Hematopoietic multipotent progenitor cell treated with erythropoietin and hydrocortisone succinate and interleukin-3 and kit ligand, for 6 days (in vitro differentiated cells): ENCODE measurements at places on chromosomes 2 and 18.
A peak's percentile ranks its signal among the peaks of the same experiment; 100 is the strongest.

GRCh38 chr2:72994991-72995380 lies 76.5 kb downstream of the SFXN5 start:
- no peak for DNase-seq

DNA sequence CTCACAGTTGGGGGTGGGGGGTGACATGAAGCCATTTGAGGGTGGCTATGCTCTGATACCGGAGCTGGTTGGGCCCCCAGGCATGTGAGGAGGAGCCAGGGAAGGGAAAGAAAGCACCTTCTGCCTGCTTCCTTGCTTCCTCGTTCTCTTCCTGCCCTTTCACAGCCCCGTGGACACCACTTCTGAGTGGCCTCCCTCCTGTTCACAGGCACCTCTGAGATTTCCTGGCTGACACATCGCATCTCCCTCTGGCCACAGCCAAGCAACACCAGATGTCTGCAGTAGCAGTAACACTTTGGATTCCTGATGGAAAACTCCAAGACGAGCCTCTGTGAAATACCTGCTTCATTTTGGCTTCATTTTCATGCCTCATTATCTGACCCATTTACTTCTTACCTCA lies 64.7 kb upstream of the ST3GAL5 start:
- DNase-seq = no peak

GRCh38 chr2:170361090-170361936 lies 183.4 kb downstream of the MYO3B start:
- DNase-seq = peak; percentile 80

- DNase-seq = no peak
Observed at GRCh38 chr2:67457699-67458098, 60.6 kb downstream of the ETAA1 start.

GRCh38 chr2:121134728-121135127 lies 150.3 kb downstream of the TFCP2L1 start:
- peak; percentile 42 for DNase-seq

DNA sequence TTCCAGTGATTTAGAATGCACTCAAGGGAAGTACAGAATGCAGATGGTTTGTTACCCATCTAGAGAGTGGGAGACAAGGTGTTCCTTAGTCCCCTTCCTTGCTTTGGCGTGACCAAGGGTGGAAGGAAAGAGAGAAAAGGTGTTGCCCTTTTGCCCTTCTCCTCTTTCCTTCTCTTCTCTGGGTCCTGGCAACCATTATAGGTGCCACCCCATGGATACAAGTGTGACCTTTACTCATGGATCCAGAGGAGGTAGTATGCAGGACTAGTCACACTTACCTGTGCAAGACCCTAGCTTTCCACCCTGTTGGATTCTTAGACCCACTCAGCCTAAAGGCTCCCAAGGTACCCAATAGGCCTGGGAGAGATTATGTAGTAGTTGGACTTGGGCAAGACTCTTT lies 11.6 kb upstream of the RBFA start:
- peak; percentile 35 for DNase-seq

- DNase-seq = no peak
Observed at GRCh38 chr18:75209951-75210258, 692 bp upstream of the TSHZ1 start.

DNA sequence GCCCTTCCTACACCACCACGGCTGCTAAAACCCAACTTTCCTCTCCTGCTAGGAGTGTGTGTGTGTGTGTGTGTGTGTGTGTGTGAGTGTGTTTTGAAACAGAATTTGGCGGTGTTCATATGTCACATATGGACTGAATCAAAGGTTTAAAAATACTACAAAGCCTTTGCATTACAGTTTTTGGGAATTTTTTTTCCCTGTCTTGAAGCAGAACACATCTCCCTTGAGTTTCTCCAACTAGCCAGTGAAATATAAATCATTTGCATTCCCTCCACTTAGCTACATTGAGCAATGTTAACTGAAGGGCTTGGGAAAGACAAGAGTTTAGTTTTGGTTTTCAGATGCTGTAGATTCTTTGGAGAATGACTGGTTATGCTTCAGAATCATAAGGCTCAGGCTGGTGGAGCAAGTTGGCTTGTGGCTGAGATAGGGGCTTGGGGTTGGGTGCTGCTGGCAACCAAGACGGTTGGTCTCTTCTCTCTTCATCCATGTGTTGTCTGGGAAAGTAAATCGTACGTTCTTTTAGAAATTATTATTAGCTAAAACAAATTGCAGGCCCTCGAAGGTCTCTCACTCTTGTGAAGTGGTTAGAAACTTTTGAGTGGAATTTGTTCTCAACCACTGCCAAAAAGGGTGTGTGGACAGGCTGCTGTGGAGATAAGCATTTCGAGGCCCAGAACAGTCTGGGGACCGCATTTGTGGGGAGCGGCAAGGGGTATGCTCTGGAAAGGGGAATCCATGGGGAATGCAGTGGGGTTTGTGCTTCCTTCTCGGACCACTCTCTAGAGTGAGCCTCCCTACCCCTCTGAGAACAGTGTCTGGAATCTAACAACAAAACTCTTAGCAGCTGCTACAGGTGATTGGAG lies 1.4 kb downstream of the NRP2 start:
- no peak for DNase-seq

DNA sequence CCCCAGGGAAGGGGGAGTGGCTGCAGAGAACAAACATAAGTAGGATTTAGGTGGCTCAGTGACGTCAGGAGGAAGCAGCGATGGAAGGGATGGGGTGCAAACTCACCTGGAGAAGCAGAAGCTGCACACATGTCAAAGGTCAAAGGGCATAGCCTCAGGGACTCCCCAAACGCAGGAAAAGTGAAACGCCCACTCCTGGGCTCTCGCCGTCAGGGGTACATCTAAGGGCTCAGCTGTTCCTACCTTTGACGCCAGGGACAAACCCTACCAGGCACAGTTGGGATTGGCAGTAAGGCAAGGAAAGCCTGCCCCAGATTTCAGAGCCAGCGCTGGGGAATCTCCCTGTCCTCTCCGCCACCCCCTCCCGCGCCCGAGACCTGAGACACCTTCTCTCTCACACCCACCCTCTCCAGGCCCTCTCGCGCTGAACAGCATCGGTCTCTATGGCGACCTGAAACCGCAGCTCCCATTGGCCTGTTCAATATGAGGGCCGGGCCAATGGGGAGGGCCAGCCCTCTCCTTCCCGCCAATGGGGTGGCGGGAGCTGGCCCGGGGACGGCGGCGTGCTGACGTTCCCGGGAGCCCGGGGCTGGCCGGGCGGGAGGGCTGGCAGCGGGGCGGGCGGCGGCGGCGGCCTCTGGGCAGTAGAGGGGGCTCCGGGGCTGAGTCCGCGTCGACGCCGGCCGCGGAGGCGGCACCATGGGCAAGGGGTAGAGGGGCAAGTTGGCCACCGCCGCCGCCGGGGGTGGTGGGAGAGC lies at the start of the genes CCDC148 and PKP4:
CCDC148 (minus strand) TSS at position 445 of the 758 bp plus-strand sequence; CDS start at position 131, 314 bp downstream.
PKP4 (plus strand) TSS at position 644 of the 758 bp plus-strand sequence. CDS start 76,233 bp downstream, outside the sequence.
- DNase-seq = peak; percentile 96

GRCh38 chr2:206084870-206085741 lies 868 bp downstream of the INO80D start:
- peak; percentile 60 for DNase-seq

GRCh38 chr2:188443207-188443606 lies 151.5 kb downstream of the GULP1 start:
- DNase-seq = no peak

DNA sequence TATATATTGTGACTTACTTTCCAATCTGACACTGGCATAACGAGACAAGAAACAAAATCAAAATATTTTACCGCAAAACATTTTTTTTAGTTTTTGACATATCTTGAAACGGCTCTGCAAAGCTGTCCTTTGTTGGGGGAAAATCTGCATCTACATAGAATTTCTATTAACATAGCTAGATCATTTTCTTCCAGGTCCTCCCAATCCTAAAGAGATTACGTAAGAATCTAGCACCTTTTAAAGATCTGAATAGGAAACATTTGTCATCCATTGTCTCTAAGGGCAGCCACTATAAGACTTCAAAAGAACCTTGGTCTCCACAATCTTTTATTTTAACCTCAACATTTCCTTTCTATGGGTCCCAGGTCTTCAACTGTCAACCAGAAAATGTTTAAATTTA lies 1.2 kb upstream of the MFF start:
- no peak for DNase-seq

- DNase-seq = no peak
Observed at GRCh38 chr18:44541159-44541558, 139.5 kb upstream of the SETBP1 start.

DNA sequence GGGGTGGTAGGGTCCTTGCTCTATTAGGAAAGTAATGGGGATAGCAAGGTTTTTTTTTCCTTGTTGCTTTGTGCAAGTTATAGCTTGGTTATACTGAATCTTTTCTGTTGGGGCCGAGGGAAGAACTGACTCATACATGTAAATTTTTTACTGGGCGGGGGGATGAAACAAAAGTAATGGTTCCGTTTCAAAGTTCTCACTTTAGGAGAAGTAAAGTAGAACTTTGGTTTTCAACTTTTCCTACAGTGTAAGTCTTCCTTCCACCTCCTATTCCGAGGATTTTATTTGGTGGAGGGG lies 1.1 kb downstream of the AFTPH start:
- DNase-seq = peak; percentile 63

GRCh38 chr2:36027616-36028015 lies 328.0 kb upstream of the CRIM1 start:
- no peak for DNase-seq

DNA sequence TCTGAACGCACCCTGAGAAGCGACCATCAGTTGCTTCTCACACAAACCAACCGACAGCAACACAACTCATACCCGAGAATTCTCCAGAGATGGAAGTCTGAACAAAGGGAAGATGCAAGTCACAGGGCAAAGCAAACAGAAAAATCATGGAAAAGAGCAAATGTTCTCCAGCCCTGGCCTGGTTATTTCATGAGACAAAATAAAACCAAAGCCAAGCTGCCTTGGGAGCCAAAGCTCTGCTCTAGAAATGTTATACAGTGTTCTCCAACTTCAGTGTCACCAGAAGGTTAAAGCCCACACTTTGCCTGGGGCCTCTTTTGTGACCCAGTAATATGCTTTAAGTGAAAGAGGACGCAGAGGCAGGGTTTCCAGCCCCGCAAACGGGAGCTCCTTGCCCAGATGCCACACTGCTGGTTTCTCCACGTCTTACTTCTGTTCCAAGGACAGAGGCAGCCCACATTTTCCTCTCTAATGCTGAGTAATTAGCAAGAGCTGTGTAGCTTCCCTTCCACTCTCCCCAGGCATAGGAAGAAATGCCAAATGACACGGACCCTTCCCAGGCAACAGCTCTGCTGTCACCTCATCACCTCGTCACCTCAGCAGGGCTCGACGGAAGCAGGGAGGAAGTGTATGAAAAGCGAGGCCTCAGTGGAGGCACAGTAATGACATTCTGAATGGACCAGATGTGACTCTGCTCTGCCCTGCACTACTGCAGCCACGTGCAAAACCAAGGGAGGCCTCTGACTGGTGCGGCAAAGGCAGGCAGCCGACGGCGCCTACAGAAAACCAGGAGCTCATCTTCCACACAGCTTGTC lies 64.7 kb downstream of the FBXO15 start:
- DNase-seq = no peak

DNA sequence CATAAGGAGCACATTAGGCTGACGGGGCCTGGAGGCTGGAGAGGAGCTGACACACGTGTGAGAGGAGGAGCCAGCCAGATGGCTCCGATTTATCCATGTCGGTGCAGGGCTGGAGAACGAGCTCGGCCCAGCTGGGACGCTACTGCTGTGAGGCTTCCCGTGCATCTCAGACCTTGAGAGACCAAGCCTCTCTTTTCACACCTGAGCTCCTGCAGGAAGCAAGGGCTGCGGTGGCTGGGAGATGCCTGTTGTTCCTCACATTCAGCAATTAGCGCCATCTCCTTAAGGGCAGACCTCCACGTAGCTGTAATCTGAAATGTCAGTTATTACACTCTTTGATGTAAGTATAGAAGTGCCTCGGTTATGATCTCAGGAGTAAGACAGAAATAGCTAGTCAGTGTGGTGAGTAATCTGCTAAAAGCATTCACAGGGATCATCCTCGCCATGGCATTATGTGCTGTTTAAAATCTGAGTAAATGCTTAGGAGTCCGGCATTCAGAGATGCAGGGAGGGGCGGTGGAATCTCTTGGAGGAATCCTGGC lies 107.9 kb downstream of the PRKCE start:
- DNase-seq = no peak

- no peak for DNase-seq
Observed at GRCh38 chr2:53655256-53655655, 112.3 kb upstream of the CHAC2 start.

DNA sequence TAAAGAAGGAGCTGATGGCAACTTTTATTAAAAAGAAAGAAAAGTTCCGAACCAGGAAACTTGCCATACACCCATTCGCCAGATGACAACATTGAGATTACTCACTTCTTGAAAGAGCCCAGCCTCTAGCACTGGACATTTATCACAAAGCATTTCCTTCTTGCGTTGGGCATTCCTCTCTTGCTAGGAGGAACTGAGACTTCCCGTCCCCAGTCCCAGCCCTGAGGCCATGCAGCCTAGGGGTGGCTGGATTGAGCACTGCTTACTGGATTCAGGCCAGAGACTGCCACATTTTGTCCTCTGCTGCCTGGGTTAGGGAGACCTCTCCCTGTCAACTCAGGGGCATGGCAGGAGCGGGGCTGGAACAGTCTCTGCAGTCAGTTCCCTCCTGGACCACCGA lies 80.1 kb downstream of the SDC1 start:
- DNase-seq = no peak

GRCh38 chr18:63783394-63783793 lies 8.2 kb downstream of the SERPINB7 start:
- DNase-seq = peak; percentile 11
